ENCODE measurements at places on chromosomes 7 and 10.

- DNase-seq: no peak
Measured at GRCh38 chr10:128744811-128745305, 618.6 kb upstream of the MKI67 start.

DNA sequence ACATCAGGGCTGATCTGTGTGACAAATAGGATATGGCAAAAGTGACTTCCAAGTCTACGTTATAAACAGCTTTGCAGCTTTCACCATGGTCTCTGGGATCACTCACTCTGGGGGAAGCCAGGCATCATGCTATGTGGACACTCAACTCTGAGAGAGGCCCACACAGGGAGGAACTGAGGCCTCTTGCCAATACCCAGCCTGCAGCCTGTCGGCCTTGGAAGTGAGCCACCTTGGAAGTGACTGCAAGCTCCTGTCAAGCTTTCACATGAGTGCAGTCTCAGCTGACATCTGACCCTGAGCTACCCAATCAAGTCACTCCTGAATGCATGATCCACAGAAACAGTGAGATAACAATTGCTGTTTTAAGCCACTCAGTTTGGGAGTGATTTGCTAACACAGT, 56.5 kb downstream of the MMRN2 start:
- no peak for DNase-seq

- no peak for DNase-seq
Measured at GRCh38 chr10:121928528-121928884, 675 bp upstream of the ATE1 start.

DNA sequence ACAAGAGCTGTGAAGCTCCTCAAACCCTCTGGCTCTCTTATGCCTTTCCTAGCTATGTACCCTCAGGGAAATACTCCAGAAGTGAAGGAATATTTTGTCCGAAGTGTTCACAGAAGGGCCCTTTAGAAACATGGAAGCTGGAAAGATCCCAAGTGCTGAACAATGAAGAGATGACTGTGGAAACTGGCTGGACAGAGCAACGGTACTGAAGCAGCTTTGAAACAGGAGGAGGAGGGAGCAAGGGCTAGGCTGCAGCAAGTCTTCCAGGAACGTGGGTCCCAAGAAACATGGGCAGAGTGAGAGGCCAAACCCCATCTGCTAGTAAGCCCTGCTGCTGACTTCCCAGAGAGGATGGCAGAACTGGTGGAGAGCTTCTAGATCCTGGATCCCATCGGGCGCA, 3.0 kb upstream of the PSAP start:
- no peak for DNase-seq

- no peak for DNase-seq
Measured at GRCh38 chr7:141003172-141004065, 11.3 kb downstream of the MRPS33 start.

- no peak for DNase-seq
Measured at GRCh38 chr7:1015196-1016121, 28.9 kb upstream of the GPR146 start.

GRCh38 chr10:107418085-107418806, 253.7 kb upstream of the SORCS1 start:
- no peak for DNase-seq

GRCh38 chr7:140005754-140006503, 56.8 kb downstream of the PARP12 start:
- DNase-seq: peak; percentile 68

- DNase-seq: peak; percentile 51
Measured at GRCh38 chr7:116161728-116162127, 48.6 kb upstream of the TES start.

DNA sequence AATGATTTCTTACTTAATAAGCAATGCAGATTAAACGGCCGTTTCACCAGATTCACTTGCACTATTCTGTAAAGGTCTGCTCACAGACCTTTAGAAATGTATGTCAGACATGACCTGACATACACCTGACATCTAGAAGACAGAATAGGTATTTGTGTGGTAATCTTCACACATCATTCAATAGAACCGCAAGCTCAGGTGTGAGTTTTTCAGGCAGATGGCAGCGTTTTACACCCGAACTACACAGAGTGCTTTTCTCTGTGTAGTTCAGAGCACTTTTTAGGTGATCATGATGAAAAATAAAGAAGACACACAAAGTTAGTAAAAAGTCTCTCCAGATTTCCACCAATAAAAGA, 63.2 kb downstream of the PRKCQ start:
- no peak for DNase-seq

DNA sequence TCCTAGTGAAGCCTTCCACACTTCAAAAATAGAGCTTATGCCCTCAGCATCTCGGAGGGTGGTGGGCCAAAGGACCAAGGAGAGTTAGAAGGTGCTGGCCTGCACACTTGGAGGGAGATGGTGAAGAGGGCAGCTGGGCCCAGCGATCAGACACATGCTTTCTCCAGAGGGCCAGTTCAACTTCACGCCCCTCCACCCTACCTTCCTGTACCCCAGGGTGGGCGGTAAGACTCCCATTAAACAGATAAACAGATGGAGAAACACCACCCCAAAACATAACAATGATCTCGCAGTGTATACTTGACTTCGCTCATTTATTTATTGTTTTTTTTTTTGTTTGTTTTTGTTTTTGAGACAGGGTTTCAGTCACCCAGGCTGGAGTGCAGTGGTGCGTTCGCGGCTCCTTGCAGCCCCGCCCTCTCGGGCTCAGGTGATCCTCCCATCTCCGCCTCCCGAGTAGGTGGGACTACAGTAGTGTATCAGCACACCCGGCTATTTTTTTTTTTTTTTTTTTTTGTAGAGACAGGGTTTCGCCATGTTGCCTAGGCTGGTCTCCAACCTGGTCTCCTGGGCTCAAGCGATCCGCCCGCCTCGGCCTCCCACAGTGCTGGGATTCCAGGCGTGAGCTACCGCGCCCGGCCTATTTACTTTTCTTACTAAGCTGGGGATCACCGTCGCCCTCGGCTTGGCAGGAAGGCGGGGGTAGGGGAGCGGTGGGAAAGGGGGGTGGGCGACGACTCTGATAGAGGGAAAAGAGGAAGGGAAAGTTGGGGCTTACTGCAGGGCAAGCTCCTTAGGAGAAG, 1.8 kb downstream of the C10orf95 start:
- peak; percentile 79 for DNase-seq

DNA sequence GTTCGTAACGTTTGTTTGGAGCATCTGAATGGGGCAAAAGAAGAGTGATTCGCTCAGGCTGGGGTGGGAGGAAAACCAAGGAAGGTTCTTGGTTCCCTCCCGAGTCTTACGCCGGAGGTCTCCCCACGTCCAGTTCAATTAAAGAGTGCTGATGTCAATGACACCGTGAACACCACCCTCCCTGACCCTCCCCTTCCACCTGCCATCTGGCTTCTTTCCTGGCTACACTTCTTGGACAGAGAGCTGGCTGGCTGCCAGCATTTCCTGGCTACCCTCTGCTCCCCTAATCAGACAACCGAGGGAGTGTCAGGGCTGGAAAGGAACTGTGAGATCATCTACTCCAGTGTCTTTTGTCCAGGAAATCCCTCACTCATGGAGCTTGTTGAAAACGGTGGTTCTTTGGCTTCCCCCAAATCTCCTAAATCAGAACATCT, 24.1 kb upstream of the FFAR4 start:
- peak; percentile 13 for DNase-seq

DNA sequence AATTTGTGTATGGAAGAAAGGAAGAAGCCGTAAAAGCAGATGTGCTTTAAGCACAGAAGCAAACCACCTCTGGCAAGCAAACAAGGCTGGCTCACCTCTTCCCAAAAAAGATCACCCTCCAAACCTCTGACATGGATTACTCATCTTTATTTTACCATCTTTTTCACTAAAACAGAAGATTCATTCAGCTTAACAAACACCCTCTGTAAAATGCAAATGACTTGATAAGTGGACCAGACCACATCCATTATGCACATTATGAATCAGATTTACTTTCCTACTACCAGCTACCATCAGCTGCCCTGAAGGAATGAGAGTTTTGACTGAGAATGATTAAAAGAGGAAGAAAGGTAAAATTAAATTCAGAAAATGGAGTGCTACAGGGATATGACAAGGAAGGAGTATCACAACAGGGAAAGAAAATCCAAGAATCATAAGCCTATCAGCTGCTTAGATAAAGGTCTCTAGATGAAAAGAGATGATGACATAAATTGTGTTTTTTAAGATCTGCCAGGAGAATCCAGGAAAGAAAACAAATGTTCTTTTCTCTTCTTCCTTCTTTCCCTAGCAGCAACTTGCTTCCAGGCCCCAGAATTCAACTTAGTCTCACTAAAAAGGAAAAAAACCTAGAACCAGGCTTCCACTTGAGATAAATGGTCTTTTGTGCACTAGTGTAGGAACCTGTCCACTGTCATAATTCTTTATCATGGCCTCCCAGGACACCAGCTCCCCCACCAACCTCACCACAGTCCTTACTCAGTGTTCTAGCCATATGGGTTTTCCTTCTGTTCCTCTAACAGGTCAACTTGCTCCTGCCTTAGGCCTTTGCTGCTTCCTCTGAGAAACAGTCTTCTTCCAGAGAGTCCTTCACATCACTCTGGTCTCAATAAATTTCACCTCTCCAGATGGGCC, 47.4 kb downstream of the JAZF1 start:
- DNase-seq: no peak

DNA sequence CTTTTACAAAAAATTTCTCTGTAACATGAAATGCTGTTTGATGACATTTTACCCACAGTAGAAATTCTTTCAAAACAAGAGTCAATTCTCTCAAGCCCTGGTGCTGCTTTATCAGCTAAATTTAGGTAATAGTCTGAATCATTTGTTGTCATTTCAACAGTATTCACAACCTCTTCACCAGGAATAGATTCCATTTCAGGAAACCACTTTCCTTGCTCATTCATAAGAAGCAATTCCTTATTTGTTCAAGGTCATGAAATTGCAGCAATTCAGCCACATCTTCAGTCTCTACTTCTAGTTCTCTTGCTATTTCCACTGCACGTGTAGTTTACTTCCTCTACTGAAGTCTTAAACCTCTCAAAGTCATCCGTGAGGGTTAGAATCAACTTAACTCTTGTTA, 14.1 kb downstream of the STAG3 start:
- DNase-seq: no peak

- peak; percentile 16 for DNase-seq
Measured at GRCh38 chr7:143288836-143289235, 685 bp downstream of the CASP2 start.

DNA sequence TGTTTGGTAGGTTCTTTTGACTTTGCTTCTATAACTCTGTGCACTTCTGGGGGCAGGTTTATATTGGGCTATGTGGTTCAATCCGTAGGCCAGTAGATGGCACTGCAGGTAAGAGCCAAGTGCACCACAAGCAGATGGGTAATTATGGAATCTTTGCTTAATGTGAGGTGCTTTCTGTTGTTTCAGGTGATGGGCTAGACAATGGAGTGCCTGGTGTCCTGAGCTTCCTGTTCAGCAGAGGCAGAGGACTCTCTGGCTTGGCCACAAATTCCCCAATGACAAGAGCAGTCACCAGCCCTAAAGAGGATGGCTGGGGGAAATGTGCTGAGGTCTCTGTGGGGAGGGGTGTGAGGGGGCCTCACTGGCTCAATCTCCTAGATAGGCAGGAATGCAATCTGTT, 455.0 kb downstream of the CCSER2 start:
- DNase-seq: peak; percentile 65

GRCh38 chr7:156152390-156152789, 340.1 kb upstream of the SHH start:
- DNase-seq: no peak

DNA sequence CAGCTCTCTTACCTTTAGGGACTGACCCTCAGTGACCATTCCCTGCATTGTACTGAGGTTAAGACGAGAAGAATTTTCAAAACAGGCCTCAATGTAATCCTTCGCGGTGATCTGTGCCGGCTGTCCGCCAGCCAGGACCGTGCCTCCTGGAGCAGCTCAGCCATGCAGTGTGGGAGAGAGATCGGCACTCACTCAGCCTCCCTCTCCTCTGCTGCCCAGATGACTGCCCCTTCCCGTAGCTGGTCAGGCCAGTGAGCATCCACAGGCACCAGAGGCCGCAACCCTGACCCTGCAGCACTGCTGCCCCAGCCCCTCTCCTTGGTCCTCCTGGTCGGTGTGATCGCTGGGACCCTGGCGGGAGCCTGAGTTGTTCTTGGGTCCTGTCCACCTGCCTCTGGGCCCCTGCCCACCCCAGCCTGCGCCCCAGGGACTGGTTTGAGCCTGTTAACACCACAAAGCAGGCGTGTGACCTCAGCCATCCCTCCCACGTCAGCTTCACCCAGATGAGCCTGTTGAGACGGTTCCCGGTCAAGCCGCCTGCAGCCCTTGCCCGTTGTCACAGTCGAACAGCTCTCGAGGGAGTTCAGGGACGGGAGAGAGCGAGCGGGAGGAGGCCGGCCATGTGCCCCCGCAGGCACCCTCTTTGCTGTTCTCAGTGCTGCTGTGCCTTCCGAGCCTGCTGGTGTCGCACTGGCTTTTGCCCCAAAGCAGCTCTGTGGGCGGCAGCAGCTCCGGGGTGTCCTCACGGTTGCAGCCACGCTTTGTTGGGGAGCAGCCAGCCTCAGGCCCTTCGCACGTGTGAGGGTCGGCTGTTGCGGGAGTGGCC, 37.2 kb downstream of the NKX6-2 start:
- DNase-seq: no peak

DNA sequence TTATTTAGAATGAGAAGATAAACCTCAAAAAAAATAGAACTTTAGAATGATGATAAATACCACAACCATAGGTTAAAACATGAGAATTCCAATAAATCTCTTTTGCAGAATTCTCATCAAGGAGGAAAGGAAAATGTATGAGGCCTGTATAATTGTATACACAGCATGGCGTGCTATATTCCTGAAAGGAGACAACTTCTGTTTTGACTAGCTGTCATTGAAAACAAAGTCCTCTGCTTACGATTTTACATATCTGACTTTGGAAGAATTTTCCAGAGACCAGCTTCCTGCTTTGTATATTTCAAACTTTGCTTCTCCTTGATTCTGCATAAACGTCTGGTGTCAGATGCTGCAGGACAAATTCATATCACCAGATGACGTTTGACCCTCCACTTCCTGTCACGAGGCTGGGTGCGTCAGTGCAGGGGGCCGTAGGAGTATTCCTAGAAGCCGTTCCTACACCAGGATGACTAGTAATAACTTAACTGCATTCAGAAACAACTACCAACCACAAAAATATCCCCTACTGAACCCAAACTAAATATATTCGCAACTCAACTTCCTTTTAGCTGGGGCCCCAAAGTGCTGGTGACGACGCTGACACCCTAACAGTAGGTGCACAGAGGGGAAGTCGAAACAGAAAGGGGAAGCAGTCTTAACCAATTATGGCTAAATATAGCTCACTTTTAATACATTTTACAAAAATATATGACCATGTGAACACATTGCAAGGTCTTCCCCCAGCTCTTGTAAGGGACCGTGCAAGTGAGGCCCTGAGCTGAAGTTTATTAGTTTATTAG, 178.6 kb upstream of the INHBA start:
- DNase-seq: no peak

Measured in neural progenitor cell (in vitro differentiated cells).